ENCODE measurements at places on chromosomes 11 and 22.

GRCh38 chr11:115848080-115848479 is 343.9 kb upstream of the CADM1 start:
- DNase-seq = no peak

DNA sequence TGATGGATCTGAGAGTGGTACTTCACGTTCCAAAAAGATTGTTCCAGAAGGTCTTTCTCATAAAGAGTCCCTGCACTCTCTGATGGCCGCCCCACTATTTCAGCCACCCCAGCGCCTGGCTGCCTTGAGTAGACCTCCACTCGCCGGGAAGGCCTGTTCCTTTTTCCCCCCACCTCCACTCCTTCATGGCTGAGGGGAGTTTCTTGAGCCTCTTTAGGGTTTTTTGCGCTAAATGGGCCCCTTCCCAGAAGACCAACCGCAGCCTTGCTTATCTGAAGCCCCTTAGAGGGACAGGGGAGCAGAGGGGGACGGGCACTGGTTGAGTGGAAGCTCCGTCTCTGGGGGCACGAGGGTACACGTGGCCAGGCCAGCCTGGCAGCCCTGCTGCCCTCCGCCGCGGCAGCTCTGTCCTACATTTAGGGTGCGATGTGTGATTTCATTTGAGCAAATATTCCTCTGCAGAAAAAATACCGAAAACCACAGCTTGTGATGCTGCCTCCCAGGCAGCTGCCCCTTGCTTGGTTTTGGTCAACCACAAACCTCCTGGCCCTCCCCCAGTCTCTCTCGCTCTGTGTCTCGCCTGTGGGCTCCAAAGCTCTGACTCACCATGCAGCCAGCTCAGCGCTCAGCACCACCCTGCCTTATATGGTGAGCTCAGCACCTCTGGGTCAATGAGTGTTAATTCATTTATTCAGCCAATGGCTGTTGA is 88.7 kb downstream of the TP53I11 start:
- peak; percentile 72 for DNase-seq

GRCh38 chr11:34911676-34912075 is 4.5 kb downstream of the APIP start:
- DNase-seq = no peak

- no peak for DNase-seq
These were observed 37.8 kb downstream of the SLCO2B1 start for GRCh38 chr11:75188671-75189070.

- DNase-seq = no peak
These were observed 155.3 kb upstream of the RASSF10 start for GRCh38 chr11:12853652-12854296.

DNA sequence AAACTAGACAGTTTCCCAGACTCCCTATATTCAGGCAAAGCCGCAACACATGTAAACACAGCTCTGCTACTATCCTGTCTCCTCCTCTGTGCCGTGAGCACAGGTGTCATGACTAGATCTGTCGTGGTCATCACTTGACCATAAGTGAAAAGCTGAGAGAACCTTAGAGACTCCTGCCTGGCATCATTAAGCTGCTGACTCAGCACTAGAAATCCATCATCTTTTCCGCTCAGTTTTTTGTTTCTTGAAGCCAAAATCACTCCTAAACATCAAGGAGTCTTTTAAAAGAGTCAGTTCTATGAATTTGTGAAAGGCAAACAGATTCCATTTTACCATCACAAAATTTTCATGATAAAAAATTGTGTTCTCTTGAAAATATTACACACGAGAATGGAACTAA is 102.5 kb upstream of the TP53AIP1 start:
- DNase-seq = no peak

DNA sequence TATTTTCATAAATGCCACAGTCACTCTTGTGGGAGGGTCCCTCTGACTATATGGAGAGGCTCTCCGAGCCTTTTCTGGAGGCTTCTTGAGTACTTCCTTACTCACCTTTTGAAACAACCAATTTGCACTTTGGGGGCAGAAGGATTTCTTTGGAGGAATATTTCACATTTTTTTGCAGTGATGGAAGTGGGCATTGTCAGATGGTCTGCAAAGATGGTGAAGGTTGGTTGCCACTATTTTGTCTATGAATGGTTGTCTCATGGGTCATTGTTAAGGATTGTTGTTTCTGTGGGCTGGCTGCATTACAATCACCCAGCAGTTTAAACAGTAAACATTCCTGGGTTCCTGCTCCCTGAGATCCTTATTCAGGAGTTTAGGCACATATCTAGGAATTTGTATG is 388.2 kb downstream of the TMEM135 start:
- DNase-seq = no peak

- DNase-seq = no peak
These were observed 7.5 kb downstream of the TRIM29 start for GRCh38 chr11:120130176-120130980.
